ENCODE measurements at places on chromosomes 2 and 18.
A peak's percentile ranks its signal among the peaks of the same experiment; 100 is the strongest.

DNA sequence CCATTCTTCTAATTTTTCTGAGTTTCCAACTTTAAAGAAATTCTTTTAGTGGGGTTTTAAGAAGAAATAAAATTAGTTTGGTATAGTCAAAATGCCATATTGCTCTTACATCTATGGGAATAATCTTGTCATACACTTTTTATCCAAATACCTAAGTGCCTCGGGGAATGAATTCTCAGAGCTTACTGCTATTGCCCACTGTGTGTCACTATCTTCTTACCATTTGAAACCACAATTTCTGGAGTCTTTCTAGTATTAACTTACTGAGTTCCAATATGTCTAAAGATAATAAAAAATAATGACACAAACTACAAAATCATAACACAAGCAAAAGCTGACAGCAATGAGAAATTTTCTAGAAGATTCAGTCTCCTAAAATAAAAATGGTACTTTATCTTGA is 23.7 kb upstream of the DNAH6 start:
- DNase-seq = no peak

GRCh38 chr18:48003426-48004349 is 73.2 kb upstream of the SMAD2 start:
- DNase-seq = no peak

- DNase-seq = no peak
These were observed 399.3 kb downstream of the LRATD1 start for GRCh38 chr2:15031745-15032240.

DNA sequence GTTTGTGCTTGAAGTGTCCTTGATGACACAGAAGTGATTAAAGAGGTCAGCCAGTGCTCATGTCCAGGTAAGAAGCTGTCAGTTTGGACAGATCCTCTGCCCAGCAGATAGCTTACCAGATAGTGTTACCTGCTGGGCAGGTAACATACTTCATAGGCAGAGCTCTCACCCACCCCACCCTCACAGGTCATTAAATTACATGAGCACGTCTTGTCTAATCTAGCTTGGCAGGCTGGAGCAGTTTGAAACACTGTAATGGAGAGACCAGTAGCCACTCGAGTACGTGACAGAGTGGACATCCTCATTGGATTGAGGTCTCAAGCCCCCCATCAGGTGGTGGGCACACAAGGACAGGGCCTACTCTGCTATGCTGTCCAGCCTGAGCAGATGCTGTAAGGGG is 27.1 kb downstream of the TTC32 start:
- DNase-seq = no peak

GRCh38 chr2:159735648-159736047 is 23.3 kb downstream of the MARCHF7 start:
- no peak for DNase-seq

DNA sequence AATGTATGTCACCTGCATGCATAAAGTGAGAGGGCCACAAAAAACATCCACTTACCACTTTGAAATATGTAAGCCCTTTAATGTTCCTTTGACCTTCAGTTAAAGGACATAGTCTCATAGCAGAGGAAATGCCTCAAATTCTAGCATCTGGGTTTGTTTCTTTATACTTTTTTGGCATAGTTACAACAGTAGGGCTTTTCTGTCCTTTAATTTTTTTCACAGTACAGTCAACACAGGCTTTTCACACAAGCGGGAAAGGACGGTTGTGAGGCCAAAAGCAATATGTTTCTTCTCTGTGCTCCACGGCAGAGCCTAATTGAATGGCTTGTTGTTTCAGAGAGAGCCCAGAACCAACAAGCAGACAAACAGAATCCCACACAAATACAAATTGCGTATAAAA is 57.6 kb downstream of the CRIM1 start:
- DNase-seq = no peak

DNA sequence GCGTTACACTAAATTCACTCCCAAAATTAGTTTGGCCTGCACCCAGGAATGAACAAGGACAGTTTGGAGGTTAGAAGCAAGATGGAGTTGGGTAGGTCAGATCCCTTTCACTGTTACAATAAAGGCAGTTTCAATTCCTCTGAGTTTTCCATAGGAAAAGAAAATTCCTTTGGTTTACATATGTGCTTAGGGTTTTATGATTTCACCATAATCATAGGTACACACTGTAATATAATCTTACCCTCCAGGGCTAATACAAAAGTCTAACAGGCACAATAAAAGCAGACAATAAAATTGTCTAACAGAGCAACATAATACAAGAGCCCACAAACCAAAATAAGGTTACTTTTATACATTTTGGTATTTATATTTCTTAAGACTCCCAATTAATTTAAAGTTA is 391.5 kb upstream of the KCNJ3 start:
- DNase-seq = no peak

GRCh38 chr18:7341581-7342337 is 110.9 kb downstream of the LRRC30 start:
- DNase-seq = no peak

DNA sequence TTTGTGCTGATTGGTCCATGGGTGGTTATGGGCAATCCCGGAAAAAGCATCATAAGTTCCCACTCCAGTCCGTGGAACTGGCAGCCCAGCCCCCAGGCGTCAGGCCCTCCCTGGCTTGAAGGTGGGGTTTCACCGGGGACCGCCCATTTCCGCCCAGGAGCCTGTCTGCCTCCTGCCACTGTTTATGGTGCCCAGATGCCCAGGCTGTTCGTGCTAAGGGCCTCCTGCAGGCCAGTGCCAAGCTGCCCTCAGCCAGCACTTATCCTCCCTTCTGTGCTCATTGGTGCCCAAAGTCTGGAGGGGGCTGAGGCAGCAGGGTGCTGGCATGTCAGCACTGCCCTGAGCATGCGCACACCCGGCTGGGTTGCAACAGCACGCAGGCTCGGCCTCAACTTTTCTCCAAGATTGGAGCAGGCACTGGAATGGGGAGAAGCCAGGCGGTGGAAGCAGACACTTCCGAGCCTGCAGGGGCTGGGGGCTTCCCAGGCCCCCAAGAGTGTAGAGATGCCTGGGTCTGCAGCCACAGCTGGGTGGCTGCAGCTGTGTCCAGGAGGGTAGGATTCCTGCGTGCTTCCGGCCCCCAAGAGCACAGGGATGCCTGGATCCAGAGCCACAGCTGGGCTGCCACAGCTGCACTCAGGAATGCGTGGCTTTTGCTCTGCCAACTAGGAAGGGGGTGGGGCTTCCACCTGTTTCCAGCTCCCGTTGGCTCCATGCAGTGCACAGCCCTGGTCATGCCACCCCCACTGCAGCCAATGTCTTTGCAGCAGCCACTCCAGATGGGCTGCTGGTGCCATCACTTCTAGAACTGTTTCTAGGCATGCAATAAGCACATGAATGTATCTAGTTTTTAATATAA is 74.0 kb downstream of the AGPS start:
- no peak for DNase-seq

DNA sequence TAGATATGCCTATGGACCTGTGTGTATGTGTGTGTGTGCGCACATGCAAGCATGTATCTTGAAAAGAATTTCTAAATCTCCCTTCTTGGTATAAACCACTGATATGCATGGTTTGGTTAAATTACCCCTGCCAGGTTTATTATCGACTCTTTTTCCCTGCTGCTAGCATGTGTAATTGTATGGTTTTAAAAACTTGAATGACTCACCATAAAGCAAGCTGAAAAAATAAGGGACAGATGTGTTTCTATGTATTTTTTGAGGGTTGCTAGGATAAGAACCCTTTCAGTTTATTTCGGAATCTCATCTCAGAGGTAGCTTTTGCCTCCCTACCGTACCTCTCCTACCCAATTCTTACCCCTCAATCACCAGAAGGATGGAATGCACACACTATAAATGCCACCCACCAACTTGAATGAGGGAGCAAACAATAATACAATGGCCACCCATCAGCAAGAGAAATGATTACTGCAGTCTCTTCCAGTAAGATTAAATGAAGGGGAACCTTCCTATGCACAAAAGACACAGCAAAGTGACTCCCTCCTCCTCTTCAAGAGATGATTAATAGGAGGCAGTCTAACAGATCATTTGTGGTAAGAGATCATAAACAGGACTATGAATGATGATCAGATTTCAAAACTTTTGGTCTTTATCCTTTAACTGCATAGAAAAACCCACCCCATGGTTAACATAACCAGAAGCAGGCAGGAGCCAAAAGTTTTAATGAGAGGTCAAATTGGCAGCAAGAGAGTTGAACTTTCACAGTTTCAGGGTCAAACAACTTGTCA is 357.2 kb downstream of the SATB2 start:
- DNase-seq = peak; percentile 53

DNA sequence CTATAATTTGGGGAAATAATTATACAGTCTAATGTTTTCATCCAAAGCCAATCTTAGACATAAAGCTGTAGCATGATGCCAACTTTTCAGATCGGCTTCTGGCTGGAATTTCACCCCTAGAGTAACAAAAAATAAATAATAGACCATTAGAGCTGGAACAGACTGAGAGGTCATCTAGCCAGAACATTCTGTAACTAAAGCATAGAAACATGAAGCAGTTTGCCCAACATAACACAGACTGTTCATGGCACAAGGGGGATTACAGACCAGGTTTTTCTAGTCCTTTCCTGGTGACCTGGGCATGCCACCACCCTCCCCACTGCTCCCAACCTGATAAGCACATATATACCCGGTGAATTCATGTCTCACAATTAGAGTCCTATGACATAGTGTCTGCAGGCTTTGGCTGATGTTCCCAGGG is 116.4 kb upstream of the PPP1CB start:
- no peak for DNase-seq

DNA sequence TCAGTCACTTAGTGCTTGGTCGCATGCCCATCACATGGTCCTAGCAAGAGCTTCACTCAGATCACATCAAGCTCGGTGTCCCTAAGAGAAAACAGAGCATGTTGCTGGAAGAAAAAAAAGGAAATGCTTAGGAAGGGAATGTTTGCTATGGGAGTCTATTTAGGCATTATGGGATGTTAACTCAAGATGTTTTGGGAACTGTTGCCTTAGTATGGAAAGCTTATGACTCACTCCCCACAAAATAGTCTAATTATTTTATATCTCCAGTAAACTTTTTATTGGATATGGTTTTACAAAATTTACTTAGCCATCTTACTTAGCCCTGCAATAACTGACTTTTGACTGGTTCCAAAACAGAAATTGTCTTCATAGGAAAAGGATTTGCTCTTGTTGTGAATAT is 439.5 kb upstream of the ZEB2 start:
- no peak for DNase-seq

DNA sequence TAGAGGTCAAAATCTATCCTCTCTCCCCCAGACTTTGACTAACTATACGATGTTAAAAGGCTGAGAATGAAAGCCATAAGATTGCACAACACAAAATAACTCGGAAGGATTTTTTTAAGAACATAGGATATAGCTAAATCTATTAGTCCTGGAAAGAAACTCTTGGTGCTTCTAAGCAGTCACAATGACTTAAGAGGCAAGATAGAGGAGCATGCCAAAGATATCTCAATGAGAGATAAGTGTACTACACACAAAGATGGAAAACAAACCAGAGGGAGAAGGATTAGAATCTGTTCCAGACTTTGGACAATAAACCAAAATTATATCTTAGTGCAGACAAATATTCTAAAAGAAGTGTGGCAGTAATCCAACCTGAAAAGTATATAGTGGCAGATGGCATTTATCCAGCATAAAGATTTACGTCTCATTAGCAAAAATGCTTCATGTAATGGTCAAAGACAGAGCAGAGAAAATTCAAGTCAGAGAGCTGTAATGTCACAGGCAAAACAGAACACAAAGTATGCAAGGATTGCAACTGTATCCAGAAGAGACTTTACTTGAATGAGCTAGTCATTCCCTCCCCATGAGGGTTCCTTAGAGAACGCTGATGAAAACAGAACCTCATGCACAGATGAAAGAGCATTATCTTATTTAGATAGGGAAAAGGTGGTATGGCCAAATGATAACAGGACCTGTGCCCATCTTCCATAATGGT is 28.8 kb upstream of the EVA1A start:
- no peak for DNase-seq

DNA sequence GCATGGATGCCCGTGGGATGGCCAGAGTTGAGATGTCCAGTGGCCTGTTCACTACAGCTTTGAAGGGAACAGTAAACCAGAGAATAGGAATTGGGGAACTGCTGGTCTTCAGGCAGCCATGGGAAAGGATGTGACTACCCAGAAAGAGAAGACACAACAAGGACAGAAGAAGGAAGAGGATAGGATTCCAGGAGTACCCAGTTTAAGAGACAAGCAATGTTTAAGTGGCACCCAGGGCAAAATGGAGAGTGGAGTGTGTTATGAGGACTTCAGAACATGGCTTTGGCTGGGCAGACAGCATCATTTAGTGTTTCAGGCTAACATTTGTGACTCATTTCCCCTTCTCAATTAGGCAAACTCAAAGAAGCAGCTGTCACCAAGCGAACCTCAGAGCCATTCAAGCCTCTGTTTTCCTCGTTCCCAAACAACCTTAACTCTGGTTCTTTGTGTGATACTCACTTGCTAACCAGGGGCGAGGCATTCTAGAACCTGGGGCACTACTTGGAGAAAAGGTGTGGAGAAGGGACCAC is 4.0 kb upstream of the FAM124B start:
- DNase-seq = no peak

GRCh38 chr18:69752737-69753380 is 194.8 kb downstream of the CD226 start:
- no peak for DNase-seq

- peak; percentile 74 for DNase-seq
These were observed 318.7 kb downstream of the PDE11A start for GRCh38 chr2:177753682-177754491.

DNA sequence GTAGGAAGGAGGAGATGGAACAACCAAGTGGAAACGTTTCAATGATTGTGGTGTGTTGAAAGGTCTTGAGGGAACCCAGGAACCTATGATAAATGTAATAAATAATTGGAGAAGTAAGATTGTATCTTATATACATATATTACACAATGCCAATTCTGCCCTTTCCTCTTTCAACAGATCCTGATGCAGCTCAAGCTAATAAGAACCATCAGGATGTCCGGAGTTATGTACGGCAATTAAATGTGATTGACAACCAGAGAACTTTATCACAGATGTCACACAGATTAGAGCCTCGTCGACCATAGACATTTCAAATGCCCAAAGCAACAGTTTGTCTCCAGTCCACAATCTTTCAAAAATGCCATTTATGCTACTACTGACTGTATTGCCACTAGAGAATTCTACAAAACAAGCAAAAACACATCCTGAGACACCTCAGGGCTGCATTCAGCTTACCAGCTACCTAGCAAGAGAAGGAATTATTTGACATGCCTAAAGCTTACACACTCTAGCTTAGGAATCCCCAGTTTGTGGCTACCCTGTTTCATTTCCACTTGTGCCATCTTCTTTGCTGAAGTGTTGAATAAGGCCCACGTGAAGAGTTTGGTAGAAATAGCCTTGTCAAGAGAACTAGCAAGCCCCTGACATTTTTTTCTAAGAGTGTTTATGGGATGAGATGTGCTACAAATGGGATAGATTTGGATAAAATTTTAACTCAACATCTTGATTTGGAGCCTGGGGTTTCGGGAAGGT is 24.0 kb upstream of the MAP3K20 start:
- no peak for DNase-seq

DNA sequence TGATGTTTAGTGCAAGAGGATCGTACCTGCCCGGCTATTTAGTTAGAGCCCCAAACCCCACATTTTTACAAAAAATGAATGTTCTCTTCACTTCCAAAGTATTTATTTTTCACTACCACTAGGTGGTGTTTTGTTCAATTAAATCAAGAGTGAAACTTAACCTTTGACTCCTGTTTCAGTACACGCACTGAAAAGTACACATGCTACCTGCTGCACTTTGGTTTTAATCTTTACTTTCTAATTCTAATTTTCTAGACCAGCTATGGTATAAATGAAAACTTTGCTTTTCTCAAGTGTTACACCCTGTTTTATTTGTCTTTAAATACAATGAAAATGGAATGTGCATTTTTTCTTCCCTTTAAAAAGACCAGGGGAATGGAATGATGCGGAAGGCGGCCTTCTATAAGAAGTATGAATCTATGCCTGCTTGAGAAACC is 31.4 kb upstream of the CHN1 start:
- peak; percentile 5 for DNase-seq
